Esophagus squamous epithelium (tissue), 5 donors: ENCODE measurements at places on chromosomes 12 and 14. TPM values are rescaled to one million over a fixed set of nuclear protein-coding genes. Genes with fewer than 3 reads are reported as not detected.

DNA sequence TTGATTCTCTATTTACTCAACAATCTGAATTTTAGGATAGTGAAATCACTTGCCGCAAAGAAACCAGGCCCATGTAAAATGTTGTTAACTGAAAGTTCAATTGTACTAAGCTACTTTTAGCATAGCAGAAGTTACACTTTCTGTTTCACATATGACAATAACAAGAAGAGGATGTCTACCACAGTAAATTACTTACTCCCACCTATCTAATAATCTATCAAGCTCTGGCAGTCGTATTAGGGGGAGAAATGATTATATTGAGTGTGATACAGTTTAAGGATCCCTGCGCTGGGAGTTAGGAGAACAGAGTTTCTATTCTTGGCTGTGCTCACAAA, 66.5 kb upstream of the CAND1 start:
- DNase-seq: no peak

DNA sequence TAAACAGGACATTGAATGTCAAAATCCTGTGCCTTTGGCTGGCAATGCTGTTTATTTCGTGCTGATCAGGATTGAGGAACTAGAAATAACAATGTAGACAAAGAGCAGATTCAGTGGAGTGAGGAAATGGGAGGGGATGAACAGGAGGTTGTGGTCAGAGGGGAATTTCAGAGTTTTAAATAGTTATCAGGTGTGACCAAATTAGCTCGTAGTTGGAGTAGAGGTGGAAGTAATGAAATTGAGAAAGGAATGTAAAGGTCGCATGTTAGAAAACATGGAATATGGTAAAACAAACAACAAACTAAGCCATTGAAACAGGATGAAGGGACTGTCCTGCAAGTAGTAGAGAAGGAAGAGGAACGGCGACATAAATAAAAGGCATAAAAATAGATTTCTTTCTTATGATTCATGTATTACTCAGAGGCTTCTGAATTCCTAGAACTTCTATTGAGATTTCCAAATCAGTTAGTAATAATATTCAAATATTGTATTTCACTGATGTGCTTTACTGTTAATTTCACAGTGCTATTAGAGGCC, 9.5 kb upstream of the SAV1 start:
- DNase-seq: no peak

DNA sequence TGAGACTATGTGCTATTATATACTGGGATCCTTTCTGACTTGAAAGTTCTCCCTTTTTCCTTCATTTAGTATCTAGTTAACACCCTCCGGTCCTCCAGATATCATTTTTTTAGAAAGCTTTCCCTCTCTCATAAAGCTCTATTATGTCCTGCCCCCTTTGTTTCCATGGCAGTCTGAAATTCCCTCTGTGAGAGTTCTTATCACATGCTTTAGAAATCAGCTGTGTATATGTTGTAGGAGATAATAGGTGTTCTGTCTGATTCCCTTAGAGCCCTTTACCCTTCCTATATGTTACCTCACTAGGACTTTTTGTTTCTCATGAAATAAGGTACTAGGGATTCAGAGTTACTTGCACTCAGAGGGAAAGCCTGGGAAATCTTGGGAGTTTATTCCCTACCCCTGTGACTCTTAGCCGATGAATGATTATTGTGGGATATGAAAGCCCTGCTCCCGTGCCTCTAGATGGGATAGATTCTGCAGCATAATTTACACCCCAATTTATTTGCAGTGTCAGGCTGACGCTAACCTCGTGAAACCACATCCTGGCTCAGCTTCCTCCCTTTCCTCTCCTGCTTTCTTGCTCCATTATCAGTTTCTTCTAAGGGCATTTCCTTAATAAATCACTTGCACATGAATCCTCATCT, 448.4 kb downstream of the MDGA2 start:
- no peak for DNase-seq

DNA sequence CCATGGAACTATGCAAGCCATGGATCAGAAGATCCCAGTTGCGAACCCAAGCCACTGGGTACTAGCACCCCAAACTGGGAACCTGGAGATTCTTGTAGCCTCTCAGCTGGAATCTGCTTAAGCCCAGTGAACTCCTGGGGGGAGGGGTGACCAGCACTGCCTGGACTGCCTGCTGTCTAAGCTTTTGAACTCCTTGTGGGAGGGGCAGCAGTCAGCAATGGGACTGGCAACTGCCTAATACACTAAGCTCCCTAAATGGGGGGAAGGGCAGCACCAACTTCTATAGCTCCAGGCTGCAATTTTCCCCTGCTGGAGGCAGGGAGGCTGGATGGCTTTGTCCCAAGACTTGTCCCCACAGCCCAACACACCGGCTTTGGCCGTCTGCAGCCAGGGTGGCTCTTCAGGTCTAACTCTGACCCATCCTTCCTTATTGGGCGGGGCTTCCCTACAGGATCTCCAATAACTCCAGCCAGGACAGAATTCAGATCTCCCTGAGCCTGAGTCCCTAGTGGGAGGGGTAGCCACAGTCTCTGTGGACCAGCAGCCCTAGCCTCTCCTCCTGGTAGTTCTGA, 485.1 kb downstream of the SOX5 start:
- DNase-seq: no peak

DNA sequence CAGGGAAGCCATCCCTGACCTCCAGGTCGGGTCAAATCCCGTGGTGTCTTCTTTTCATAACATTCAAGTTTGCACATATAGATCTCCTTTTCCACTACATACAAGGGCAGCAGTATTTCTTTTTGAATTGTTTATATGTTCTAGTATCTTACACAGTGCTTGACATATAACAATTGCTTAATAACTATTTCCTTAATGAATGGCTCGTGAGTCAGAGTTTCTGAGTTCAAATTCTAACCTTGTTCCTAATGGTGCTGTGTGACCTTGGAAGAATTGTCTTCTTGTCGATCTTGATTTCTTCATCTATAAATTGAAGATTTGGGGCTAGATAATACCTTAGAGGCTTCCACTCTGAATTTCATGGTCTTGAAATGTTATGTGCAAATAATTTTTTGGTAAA, 57.2 kb upstream of the PELI2 start:
- no peak for DNase-seq

Gene TCL1B
- total RNA-seq: not detected

DNA sequence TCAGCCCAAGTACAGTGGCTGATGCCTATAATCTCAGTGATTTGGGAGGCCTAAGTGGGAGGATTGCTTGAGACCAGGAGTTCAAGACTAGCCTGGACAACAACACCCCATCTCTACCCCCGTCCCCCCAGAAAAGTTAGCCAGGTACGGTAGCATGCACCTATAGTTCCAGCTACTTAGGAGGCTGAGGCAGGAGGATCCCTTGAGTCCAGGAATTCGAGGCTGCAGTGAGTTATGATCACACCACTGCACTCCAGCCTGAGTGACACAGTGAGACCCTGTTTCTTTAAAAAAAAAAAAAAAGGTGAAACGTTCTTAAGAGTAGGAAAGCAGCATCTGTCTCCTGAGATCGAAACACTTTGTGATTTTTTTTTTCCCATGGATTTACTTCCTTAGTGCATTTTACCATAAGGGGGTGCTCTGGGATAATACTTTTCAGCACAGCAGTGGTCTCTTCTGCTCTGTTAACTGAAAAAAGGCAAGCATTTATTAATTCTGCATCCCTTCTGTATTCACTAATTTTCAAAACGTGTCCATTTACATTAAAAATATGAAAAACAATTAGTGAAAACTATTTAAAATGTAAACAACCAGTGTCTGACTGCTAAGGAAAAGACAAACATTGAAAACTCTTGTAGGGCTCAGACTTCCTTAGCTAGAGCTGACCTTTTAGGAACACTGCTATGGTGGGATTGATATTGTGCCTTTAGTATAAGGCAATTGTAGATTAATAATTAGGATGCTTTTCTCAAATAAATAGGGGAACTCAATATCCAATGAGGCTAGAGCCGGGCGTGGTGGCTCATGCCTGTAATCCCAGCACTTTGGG, 31.2 kb upstream of the USP44 start:
- no peak for DNase-seq

- DNase-seq: no peak
Observed at GRCh38 chr12:132146098-132146497, 1.8 kb downstream of the NOC4L start.
